ENCODE measurements at places on chromosomes 2 and 18. TPM values are rescaled to one million over a fixed set of nuclear protein-coding genes. Genes with fewer than 3 reads are reported as not detected.
A peak's percentile ranks its signal among the peaks of the same experiment; 100 is the strongest.

Gene CCT4
- total RNA-seq: 207 TPM

Gene PRKAG3
- not detected for total RNA-seq

GRCh38 chr2:39216346-39217191, 27.2 kb downstream of the CDKL4 start:
- peak overlapping the region; percentile 91 for H3K27ac ChIP-seq
- no peaks in the 10 kb centered on the region for H3K36me3 ChIP-seq
- H3K4me3 ChIP-seq: peak overlapping the region; percentile 74
- DNase-seq: peak; percentile 79

GRCh38 chr2:154710078-154710477, 11.6 kb downstream of the KCNJ3 start:
- H3K4me1 ChIP-seq: no peaks in the 10 kb centered on the region
- no peaks in the 10 kb centered on the region for H3K27me3 ChIP-seq
- no peak overlapping the region for H3K4me3 ChIP-seq

GRCh38 chr2:134572314-134573084, 146.3 kb downstream of the TMEM163 start:
- no peak for DNase-seq
- peaks cover 6% of the 10 kb centered on the region for H3K4me1 ChIP-seq
- H3K36me3 ChIP-seq: no peaks in the 10 kb centered on the region
- no peak overlapping the region for H3K4me3 ChIP-seq
- peak overlapping the region; percentile 3 for H3K27ac ChIP-seq
- no peaks in the 10 kb centered on the region for H3K27me3 ChIP-seq

DNA sequence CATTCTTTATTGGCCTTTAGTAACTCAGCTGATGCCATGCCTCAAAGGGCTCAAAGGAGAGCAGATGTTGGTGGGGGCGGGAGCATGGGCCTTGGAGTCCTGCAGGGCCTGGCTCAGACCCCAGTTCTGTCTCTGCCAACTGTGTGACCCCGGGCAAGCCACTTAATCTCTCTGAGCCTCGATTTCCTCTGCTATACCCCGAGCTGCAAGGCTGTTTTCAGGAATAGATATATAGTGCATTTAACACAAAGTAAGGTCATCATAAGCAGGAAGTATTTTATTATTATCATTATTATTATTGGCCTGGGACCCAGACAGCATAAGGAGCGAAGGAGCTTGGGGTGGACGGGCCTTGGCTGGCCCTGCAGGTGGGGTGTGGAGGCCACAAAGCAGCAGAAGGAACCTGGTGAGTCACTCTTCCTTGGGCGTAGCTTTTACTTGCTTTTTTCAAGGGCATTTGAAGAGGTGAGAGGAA, 162.7 kb downstream of the INHBB start:
- H3K27me3 ChIP-seq: no peaks in the 10 kb centered on the region
- H3K36me3 ChIP-seq: no peaks in the 10 kb centered on the region
- H3K4me1 ChIP-seq: no peaks in the 10 kb centered on the region
- H3K27ac ChIP-seq: no peak overlapping the region

DNA sequence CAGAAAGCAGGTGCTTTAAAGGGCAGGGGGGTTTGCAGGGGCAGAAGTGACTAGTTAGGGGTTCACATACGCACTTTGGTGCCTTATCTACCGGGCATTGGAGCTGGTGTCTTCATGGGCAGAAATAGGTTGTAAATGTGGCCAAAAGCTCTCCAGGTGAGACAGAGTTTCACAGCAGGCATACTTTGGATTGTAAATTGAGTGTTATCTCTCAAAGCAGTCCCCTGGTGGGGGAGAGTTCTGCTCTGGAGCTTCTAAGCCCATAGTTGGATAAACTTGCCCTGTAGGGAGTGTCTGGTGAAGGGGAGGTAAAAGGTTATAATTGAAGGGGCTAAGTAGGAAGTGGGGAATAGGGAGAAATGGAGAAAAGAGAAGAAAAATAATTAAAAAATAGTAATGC, 43.1 kb downstream of the COL4A3 start:
- no peak overlapping the region for H3K4me3 ChIP-seq
- DNase-seq: no peak
- H3K27ac ChIP-seq: no peak overlapping the region
- no peaks in the 10 kb centered on the region for H3K4me1 ChIP-seq
- no peaks in the 10 kb centered on the region for H3K36me3 ChIP-seq

DNA sequence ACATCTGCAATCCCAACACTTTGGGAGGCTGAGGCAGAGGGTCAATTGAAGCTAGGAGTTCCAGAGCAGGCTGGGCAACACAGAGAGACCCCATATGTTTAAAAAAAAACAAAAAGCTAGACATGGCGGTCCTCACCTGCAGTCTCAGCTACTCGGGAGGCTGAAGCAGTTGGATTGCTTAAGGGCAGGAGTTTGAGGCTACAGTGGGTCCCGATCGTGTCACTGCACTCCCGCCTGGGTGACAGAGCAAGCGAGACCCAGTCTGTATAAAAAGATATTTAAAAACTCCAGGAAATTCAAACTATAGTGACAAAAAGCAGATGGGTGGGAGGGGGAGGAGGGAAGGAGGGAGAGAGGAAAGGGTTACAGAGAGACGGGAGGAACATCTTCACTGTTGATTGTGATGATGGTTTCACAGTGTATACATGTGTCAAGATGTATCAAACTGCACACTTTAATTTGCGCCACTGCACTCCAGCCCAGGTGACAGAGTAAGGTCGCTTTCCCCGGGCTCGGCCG, 942 bp upstream of the ZNF236 start:
- peaks cover 40% of the 10 kb centered on the region for H3K4me1 ChIP-seq
- H3K27me3 ChIP-seq: no peaks in the 10 kb centered on the region
- peak overlapping the region; percentile 84 for H3K27ac ChIP-seq
- peak overlapping the region; percentile 92 for H3K4me3 ChIP-seq
